ACHN (cell line): ENCODE measurements at places on chromosomes 16 and 17.

GRCh38 chr16:12354296-12354833 is 377.8 kb downstream of the SNX29 start:
- DNase-seq = no peak

DNA sequence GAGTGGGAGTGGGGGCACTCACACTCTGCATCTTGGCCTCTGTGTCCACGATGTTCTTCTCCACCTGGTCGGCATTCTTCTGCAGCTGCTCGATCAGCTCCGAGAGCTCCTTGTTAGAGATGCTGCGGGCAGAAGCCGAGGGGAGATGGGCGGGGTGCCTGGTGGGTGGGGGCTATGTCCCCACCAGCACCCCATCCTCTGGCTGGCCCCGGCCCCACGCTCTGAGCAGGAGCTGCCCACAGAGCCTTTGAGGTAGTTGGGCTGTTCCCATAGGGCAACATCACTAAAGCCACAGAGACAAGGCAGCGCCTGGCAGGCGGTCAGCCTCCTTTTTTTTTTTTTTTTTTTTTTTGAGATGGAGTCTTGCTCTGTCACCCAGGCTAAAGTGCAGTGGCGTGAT is 26.1 kb downstream of the PPL start:
- no peak for DNase-seq

DNA sequence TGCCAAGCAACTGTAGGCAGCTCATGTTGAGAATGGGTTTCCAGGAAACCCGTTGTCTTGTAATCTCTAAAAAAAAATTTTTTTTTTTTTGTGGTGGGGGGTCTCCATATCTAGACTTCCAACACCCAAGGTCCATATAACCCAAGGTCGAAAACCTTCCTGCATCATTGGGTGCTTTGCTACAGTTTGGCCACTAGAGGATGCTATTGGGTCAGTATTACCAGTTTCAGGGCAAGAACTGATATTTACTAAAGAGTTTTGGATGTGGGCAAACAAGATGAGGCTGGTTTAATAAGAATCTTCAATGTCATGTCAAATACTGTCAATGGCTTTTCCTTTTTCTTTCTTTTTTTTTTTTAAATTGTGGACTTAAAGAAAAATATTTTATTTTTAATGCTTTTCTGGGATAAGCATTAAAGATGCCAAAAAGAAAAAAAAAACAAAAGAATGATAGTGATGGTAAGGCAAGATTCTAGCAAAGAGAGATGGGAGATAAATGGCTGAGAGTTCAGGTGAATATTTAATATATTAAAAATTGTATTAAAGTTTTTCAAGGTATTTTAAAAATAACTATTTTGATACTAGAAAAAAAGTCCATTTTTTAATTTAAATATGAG is 62.2 kb downstream of the DHRS7C start:
- DNase-seq = peak; percentile 69

DNA sequence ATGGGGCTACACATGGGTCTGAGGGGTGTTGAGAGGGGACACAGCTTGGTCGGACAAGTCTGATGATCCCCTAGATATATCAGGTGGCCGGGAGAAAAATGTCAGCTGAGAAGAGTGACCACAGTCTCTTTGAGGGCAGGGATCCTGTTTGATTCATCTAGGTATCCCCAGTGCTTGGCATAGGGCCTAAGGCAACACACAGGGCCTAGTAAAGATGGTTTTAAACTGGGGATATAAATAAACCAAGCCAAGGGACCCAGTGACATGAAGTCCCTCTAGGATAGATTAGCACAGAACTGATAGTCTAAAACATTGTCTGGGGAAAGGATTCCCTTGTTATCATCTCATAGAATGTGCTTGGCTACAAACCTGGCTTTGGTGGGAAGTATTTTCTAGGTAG is 1.4 kb downstream of the ERCC4 start:
- no peak for DNase-seq

- DNase-seq = no peak
These were observed 27.4 kb upstream of the ADORA2B start for GRCh38 chr17:15917438-15918027.
